ENCODE measurements at places on chromosomes 2 and 18.

DNA sequence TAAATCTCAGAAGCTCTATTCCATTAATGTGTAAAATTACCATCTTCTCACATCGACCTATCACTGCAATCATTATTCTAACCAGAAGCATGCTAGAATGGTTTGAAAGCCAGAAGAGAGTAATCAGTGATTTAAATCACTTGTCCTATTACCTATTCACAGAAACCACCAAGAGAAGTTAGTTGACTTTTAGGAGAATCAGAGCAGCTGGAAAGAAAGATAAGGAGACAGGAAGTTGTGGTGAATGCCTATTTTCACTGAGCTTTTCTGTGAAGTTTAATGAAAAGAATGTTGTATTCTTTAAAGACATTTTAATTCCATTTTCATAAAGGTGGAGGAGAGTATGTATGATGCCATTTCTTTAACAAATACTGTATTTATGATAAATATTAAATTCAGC is 352.6 kb upstream of the CRIM1 start:
- DNase-seq, result no peak

GRCh38 chr2:26687328-26687727 is 5.2 kb upstream of the KCNK3 start:
- DNase-seq, result no peak

GRCh38 chr2:15772681-15773080 is 167.7 kb upstream of the MYCN start:
- DNase-seq, result no peak

DNA sequence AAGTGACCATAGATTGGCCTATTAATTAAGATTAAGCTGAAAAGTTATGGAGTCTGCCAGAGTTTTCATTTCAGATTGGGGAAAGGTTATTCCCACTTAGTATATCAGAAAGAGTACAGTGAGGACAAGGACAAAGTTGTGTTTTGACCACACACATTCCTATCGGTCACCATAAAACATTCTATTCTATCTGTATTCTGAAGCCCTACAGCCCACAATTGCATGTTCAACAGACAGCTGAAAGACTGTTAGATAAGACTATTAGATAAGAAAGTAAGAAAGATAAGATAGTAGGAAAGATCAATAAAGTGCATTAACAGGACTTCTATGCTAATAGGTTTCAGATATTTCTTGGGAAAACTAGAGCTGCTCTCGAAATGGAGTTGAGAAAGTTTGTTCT is 26.7 kb upstream of the ACYP2 start:
- peak; percentile 11 for DNase-seq

DNA sequence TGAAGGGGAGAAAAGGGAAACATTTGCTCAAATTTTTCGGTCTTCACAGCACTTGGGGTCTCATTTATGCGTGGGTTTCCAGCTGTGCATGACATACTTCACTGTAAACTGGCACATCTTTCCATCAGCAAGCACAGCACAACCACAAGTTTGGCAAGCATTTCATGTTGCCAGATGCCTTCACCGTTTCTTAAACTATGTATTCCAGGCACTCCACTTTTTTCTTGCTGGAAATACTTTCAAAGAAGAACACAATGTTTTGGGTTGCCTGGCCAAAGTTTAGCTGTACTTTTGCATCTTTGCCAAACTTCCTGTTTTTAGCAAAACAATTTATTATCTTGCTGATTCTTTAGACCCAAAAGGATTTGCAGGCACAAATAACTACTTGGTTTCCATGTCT is 194.6 kb upstream of the MEIS1 start:
- DNase-seq, result no peak

GRCh38 chr2:186976329-186976728 is 127.4 kb upstream of the ZSWIM2 start:
- DNase-seq, result no peak

DNA sequence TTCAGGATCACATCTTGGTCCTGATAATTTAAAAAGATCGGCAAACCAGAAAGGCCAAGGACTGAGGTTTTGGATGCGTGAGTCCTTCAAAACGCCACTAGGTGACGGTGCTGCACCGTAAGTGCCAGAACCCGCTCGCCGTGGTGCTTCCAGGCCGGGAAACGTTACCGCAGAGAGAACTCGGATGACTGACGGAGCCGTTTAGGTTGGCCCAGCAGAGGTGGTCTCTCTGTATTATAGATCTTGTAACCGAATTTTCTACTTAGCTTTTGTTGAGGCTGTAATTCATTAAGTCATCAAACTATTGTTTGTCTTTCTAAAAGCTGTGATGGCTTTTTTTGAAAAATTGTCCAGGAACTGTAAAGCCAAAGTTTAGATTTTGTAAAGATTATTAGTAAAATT is 39.8 kb upstream of the ADCYAP1 start:
- DNase-seq, result peak; percentile 59

GRCh38 chr2:236399409-236399808 is 135.2 kb upstream of the ASB18 start:
- no peak for DNase-seq

DNA sequence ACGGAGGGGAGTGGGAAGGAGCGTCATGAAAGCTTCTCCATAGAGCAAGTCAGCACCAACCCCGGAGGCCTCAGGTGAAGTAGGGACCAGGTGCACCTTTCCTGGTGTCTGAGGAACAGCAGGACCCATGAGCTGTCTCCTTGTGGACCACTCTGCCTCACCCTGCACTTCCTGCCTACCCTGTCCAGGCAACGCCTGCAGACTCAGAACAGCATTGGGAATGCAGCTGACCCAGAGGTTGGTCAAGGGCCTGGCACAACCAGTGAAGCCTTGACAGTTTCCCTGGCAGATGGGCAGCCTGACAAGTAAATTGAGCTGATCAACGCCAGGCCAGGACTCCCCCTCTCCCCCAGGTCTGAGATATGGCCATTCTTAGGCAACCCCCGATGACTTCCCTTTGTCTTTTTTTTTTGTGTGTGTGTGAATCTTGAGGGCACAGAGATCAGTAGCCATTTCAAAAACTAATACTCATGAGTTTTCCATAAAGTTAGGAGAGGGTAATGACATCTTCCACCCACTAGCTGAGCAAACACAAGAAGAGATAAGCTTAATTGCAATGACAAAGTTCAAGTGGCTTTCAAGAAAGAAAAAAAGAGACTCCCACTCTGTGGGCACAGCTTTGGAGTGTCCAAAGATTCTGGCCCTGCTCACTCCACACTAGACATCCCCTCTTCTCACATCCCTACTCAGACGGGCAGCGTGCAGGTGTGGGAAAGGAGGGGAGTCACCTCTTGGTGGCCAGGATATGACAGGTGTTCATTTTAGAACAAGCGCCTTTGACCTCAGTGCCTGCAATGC is 3.5 kb upstream of the FABP1 start:
- DNase-seq, result no peak

GRCh38 chr2:72982219-72982618 is 64.9 kb downstream of the EMX1 start:
- DNase-seq, result no peak

GRCh38 chr2:240685771-240686371 is 3.2 kb upstream of the AQP12B start:
- no peak for DNase-seq

GRCh38 chr2:161327582-161327981 is 19.4 kb downstream of the PSMD14 start:
- no peak for DNase-seq

DNA sequence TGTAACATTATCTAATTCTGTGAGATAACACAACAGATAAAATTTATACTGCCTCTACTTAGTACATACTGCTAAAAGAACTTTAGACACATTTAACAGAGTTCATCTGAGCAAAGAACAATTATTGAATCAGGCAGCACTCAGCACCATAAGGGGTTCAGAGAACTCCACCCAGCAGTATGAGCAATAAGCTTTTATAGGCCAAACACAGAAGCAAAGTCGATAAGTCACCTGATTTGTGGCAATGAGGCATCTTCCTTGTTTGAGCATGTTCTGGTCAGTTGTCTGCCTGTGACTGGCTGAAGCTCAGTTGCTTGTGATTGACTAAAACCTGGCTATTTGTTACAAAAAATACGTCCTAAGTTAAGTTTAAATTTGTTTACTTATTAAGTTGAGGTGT is 746.1 kb upstream of the DDX18 start:
- DNase-seq, result no peak

- no peak for DNase-seq
Observed at GRCh38 chr2:133456156-133456555, 112.1 kb downstream of the NCKAP5 start.

- no peak for DNase-seq
Observed at GRCh38 chr18:840023-840408, 28.0 kb upstream of the YES1 start.

DNA sequence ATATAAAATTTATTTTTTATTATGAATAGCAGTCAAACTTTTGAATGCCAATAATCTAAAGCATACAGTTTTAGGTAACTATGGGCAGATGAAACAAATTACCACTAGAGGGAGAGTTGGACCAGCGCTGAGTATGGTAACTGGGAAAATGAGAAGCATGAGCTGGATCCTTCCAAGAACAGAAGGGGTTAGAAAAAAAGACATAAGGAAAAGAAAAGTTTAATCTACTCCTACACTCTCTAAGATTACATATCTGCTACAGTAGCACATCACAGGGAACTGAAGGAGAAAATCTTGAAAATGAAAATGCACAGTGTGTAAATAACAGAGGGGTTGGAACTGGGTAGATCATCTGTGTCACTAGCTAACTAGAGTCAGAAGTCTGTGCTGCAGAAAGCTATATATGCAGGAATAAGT is 15.5 kb downstream of the REG3G start:
- DNase-seq, result no peak

DNA sequence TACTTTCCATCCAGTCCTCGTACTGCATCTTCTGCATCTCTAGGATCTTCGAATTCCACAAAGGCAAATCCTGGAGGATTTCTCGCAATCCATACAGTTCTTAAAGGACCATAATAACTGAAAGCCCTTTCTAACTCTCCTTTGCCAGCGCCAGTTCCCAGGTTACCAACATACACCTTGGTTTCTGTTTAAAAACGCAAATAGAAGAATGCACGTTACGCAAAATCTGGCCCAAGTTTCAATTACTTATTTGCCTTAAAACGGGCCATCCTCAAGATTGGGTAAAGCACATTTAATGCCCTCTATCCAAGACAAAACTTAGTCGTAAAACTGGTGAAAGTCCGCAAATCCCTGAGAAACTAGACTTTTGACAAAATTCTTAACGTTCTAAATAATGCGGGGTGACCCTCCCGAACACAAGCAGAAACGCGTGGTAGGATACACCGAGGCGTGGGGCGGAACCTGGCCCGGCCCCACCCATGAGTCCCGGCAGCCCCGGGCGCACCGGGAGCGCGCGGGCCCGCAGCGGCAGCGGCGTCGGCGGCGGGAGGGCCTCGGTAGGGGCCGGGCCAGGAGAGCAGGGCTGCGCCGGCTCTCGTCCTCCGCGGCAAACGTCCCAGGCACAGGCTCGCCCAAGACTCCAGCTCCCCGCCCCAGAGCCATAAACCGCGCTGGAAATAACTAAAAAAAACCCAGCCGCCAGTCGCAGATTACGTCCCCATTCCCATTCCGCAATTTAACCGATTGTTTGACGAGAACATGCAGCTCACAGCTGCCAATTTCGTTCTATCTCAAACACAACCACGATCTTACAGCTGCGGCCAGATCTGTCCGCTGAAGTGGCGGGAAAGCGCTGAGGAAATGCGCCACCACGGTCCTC is 910 bp downstream of the SRSF7 start:
- DNase-seq, result no peak

GRCh38 chr18:49486606-49486952 is 455 bp downstream of the C18orf32 start:
- DNase-seq, result no peak

GRCh38 chr18:3593381-3593903 is 143.5 kb downstream of the TGIF1 start:
- peak; percentile 91 for DNase-seq

- DNase-seq, result no peak
Observed at GRCh38 chr2:160940699-160941098, 219.5 kb upstream of the TANK start.

DNA sequence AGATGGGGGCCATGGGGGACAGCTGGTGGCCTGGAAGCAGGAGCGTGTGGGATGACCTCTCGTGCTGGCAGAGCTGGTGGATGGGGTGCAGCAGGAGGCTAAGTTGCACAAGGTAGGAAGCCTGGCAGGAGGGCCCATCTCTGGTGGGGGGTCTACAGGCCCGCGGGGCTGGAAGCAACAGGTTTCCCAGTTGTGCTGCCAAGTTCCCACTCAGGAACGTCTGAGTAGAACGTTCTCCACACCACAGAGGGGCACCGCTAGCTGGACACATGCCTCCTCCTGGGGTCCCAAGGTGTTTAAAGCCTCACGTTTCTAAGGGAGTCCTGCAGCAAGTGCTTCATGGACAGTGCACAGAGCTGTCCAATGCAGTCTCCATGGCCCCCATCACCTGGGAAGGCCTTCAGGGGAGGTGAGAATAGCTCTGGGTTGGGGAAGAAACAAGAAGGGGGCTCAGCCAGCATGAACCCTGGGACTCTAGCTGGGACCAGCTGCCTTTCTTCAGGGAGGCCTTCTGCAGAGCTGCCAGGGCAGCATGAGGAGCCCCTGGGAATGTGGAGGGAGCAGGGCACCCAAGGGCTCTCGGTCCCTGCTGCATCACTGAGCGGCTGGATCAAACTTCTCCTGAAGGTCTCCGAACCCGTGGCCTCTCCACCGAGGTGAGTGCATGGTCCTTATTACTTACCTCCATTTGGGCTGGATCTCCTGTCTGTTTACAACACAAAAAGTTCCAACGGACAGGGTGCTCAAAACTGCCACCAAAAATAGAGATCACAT is 80.0 kb downstream of the TWIST2 start:
- DNase-seq, result no peak

DNA sequence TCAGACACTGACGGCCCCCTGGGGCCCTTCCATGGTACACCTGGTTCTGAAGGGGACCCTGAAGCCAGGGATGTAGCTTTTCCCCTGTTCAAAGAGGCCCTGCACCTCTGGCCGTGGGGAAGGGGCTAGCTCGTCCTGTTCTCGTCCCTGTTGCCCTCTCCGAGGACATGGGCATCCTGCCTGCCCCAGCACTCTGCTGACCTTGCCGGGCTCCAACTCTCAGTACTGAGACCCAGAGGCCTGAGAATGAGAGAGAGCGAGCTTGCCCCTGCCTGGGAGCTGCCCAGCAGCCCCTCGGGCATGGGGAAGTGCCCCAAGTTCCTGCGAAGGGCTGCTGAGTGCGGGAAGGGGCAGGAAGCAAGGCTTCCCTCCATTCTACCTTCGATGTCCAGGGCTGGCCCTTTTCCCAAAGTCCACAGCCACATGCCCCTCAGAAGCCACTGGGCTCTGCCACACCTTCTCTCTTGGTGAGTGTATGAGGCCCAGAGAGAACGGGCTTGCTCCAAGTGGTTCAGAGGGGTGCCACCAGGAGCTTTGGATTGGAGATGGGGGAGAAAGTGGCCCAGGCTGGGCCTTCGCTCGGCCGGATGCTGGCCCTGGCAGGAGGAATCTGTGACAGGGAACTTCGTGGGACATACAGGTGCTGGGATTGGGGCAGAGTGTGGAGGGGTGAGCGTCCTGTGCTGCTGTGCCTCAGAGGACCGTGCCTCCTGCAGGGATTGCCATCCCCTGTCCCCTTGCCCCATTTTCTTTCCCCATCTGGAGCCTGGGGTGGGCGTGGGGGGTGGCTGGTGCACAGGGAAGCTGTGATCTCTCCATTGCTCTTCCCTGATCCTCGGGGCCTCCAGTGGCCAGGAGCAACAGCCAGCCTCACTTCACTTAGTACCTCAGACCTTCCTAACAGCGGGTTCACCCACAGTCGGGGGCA is 50.8 kb downstream of the KCNIP3 start:
- no peak for DNase-seq
